NCI-H2081 (cell line): ENCODE measurements at places on chromosomes 5 and 9.

GRCh38 chr9:93125331-93125894, 8.6 kb downstream of the NINJ1 start:
- no peak for DNase-seq

- DNase-seq: no peak
Measured at GRCh38 chr5:130290219-130290618, 386.0 kb downstream of the CHSY3 start.

- DNase-seq: no peak
Measured at GRCh38 chr5:143263272-143263810, 140.1 kb downstream of the NR3C1 start.

- DNase-seq: peak; percentile 6
Measured at GRCh38 chr5:141763541-141763940, 81.5 kb upstream of the ARAP3 start.

DNA sequence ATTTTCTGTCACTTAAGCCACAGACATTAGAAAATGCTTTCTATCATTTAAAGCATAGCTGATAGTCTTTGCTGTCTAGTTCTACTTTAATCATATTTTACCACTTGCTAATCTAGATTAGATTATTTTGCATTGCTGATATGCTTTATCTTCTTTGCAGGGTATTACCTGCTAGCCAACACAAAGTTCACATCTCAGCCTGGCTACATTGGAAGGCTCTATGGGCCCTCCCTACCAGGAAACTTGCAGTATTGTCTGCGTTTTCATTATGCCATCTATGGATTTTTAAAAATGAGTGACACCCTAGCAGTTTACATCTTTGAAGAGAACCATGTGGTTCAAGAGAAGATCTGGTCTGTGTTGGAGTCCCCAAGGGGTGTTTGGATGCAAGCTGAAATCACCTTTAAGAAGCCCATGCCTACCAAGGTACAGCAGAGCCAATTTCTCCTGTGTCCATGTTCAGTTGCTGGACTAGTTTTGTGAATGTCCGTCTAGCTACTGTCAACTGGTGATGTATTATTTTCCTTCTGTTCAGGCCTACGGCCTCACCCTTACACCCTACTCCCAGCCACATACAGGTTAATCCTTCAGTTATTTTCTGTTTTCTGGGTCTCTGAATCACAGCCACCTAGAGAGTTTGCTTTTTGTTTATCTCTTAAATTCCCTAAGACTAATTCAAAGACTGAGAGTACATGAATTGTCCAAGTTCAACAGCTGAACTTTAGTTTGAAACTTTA, 99.9 kb downstream of the MAMDC2 start:
- no peak for DNase-seq

GRCh38 chr9:5852987-5853386, 20.1 kb upstream of the ERMP1 start:
- DNase-seq: no peak

DNA sequence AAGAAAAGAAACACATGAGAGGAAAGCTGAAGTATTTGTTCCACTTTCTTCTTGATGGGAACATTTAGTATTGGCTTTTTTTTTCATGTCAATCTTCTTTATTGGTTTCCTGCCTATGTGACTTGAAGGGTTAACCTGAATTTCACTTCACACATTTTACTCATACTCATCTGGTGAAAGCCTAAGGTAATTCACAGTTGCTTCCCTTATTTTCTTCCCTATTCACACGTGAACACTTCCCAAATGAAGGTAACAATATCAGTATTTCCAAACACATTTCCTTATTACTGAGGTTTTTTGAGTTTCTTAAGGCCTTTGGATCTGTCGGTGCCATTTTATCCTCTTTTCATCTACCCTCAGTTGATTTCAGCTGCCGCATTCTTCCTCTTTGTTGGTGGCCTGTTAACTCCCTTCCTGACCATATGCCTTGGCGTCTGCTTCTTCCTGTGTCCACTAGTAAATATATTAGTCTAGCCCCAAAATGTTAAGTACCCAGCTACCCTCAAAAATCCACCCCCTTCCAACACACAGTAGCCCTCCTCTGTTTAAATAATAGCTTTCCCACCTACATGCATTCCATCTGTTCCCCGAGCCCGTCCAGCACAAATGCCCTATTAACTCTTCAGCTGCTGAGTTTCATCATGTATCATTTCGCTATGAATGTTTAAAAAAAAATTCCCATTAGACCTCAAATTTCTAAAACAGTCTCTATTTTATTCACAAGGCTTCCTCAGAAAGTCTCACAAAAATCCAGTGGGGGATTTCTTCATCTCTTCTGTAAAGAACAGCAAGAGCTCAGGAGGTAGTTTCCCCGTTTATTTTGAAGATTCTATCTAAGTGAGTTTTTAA, 97.3 kb downstream of the USP20 start:
- no peak for DNase-seq

GRCh38 chr5:116273448-116274242, 188.8 kb downstream of the COMMD10 start:
- DNase-seq: no peak

DNA sequence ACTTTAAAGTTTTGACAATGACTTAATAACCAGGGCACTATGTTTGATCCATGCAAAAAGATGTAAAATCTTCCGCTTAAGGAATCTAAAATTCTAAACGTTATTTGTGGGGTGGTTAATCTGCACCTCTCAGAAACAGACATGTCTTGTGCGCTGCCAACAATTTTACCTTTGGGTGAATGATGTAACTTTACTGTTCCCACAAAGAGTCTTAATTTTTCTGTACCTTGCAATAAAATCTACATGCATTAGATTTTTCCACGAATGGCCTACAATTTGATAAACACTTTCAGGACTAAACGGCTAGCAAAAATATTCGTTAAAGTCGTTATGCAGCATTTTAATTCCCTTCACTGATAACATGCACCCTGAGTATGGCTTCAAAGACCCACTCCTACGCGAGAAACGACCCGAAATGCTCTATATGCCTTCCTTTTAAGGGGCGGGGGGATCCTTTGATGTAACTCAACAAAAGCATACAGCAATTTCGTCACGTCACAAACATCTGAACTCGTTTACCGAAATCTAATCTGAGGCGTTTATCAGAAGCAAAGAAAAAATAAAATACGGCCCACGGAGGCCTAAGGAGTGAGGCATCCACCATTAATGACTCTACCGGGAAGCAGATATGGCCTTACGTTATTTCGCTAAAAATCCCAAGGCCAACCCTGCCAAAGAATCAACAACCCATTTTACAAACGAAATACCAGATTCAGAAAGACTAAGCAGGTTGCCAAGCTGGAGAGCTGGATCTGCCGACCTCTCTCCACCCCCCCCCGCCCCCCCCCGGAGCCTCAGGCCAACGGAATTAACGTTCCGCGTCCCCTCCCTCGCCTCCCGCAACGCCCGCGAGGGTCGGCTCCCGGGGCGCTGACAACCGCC, 621 bp downstream of the AK6 start:
- DNase-seq: peak; percentile 42

GRCh38 chr9:12882430-12882829, 107.6 kb downstream of the LURAP1L start:
- no peak for DNase-seq
